A549 treated with AZD2906 at 1 μM for 4 hours (cell line): ENCODE measurements at places on chromosomes 6 and 20. TPM values are rescaled to one million over a fixed set of nuclear protein-coding genes. Genes with fewer than 3 reads are reported as not detected.

Gene FKBP1C
- total RNA-seq: 2.0 to 2.3 TPM (median 2.1 TPM) in 5 replicates

Gene VGLL2
- total RNA-seq: not detected in 5 replicates

Gene SLC24A3
- 0.02 TPM in 2 of 5 replicates, not detected in the others for total RNA-seq

Gene CDS2
- total RNA-seq: 48.1 to 63.1 TPM (median 56.7 TPM) in 5 replicates

Gene MOG
- total RNA-seq: not detected in 5 replicates
